ENCODE measurements at places on chromosomes 5 and 9.

DNA sequence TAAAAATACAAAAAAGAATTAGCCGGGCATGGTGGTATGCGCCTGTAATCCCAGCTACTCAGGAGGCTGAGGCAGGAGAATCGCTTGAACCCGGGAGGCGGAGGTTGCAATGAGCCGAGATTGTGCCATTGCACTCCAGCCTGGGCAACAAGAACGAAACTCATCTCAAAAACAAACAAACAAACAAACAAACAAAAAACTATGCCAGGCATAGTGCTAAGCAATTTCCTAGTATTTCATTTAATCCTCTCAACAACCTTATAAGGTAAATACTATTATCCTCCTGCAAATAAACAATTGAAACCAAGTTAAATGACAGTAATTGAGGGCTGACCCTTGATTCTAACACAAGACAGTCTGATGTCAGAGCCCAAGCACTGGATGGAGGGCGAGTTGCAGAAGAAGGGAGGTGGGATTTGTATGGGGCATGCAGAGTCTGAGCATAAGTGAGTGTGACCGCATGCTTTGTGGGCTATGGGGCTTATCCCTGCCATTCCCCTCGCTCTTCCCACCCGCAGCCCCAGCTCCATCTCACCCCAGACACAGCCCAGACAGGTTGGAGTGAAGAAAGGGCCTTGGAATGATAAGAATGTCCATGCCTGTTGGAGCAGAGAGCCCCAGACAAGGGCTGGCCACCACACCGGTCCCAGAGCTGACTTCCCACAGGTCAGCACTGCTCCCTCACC, 24.3 kb upstream of the RPS14 start:
- DNase-seq = peak; percentile 42

DNA sequence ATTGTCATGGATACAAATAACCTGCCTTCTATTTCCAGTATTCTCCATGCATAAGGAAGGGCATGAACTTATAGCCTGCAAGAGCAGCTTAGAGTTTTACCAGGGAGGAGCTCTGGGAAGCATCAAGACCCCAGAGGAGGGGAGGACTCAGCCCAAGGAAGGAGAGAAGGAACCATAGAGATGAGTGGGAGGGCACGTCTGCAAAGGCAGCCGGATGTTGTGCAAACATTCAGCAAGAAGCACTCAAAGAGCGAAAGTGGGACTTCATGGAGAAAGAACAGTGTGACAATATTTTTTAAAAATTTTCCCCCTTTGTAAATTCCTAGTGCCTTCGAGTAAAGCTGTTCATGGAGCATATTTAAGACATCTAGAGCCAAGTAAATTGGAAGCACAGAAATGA, 270.1 kb upstream of the PTGER4 start:
- no peak for DNase-seq

- no peak for DNase-seq
These were observed 64.7 kb downstream of the GGTA1 start for GRCh38 chr9:121434969-121435368.

DNA sequence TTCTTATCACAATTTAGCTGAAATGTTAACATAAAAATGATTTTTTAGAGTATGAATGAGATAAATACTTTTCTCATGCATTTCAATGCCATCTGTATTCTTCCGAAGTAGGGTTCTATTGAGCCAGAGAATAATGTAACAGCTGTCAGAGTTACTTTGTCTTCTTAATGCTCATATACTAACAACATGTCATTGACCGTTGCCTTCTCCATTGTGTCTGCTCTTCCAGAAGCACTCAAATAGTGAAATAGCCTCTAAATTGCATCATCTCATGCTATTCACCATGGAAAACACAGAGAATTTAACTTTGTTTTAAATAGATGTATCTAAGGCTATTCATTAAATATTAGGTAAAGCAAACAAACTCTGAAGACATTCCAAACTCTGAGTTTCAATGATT, 1875.9 kb upstream of the CDH9 start:
- DNase-seq = no peak

DNA sequence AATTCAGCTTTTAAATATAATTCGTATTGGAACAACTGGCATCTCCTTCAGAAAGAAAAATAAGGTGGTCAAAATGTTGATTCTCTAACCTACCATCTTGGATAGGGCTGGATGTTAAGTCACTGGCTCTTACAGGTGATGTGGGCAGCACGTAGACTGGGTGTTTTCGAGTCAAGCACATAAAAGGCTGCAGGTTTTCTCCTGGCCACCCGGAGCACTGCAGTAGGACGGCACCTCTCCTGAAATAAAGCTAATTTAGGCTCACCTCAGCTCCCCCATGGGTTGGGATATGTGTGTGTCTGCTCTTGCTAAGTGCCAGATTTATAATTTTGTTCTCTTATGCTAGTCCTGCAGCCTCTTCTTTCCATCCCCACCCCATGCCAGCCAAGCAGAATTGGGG, 80.3 kb downstream of the IQGAP2 start:
- no peak for DNase-seq

GRCh38 chr9:94213511-94214124, 45.5 kb upstream of the ZNF169 start:
- peak; percentile 79 for DNase-seq

DNA sequence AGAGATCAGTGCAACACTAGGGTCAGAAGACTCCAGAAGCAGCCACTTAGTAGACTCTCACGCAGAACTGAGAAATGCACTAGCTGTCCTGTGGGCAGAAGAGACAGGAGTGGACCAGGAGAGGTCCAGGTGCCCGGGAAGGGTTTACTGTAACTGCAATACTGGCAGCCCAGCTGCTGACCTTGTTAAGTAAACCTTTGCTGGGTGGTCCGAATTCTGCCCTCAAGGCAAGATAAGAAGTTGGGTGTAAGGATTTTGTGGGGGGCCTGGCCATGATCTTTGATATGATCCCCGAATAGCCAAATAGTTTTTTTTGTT, 91.3 kb downstream of the PDE6A start:
- DNase-seq = no peak

- no peak for DNase-seq
These were observed 25.1 kb downstream of the PRLR start for GRCh38 chr5:35205186-35205585.

DNA sequence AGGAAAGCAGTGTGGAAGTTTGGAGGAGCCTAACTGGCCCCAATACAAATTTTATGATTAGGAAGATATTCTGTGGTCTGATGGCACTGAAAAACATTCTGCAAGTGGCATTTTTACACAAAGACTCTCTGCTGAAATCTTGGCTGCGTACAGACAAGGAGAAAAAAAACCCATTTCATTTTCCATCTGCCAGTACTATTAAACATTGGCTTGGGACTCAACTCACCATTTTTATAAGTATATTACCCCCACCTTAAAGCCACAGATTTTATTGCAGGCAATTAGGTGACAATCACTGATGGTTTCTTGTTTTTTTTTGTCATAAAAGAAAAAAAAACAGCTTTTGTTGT, 206.9 kb downstream of the PTTG1 start:
- DNase-seq = no peak

- peak; percentile 93 for DNase-seq
These were observed at the start of gene NXNL2 for GRCh38 chr9:88534456-88535225. NXNL2 (plus strand) TSS chr9:88535178; CDS start chr9:88535435, 257 bp downstream.

DNA sequence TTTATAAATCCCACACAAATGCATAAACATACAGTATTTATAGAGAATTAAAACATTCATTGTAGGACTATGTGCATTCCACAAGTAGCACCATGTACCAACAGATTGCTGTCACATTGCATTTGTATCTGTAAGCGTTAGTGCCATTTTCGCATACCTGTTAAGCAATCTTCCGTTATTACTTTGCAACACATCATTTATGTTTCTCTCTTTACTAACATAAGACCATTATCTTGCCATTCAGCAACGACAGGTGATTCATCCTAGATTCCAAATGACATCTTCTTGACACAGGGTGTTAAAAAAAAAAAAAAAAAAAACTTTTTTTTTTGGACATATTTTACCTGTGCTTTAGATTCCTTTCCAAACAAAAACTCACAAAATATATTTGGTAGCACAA, 511.8 kb downstream of the ELAVL2 start:
- no peak for DNase-seq

DNA sequence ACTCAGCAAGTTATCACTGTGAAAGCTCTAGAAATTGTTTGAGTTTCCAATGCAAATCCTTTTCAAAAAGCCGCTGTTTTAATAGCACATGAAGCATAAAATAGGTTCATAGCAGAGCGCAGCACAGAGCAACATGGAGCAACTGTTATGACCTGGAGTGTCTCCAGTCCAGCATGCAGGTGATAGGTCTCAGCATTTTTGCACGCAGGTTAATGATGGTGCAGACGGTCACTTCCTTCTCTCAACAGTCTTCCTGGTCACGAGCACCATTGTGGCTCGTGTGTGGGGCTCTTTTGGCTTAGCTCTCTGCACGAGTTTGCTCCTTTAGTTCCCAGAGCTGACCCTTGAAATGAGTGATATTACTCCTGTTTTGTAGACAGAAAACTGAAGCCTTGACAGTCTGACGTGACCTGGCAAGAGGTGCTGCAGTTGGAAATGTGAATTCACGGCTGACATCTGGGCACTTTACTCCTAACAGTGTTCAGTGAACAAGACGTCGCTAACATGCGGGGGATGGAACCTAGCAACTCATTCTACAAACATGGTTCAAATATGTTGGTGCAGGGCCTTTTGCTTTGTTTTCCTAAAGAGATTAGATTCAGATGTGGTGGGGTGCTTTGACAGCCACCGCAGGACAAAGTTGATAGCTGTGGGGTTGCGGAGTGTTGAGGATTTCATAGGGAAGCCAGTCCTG, 10.0 kb downstream of the TENT4A start:
- DNase-seq = no peak

GRCh38 chr5:27594141-27594540, 555.8 kb upstream of the CDH9 start:
- DNase-seq = no peak

DNA sequence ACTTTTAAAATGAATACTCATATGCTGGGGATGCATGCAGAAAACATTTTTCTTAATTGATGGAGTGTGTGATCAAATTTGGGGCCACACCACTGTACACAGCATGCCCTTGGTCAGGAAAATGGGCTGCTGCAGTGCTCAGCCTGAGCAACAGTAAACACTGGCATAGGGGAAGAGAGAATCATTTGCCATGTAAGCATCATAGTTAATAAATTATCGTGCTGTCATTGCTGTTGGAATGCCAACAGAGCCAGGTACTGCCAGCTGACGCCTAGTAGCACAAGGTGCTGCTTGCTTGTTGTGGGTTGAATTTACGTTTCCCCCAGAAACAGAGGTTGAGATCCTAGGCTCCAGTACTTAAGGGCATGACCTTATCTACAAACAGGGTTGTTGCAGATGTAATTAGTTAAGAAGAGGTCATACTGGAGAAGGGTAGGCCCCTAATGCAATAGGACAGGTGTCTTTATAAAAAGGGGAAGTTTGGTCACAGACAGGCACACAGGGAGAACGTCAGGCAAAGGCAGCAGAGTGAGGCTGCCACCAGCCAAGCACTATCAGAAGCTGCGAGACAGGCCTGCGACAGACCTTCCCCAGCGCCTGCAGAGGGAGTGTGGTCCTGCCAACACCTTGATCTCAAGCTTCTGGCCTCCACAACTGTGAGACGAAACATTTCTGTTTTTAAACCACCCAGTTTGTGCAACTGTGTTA, 25.3 kb downstream of the DAP start:
- no peak for DNase-seq

- DNase-seq = no peak
These were observed 1.0 kb downstream of the FOXE1 start for GRCh38 chr9:97853844-97854695.

GRCh38 chr5:173733425-173733824, 117.0 kb upstream of the BOD1 start:
- DNase-seq = no peak

DNA sequence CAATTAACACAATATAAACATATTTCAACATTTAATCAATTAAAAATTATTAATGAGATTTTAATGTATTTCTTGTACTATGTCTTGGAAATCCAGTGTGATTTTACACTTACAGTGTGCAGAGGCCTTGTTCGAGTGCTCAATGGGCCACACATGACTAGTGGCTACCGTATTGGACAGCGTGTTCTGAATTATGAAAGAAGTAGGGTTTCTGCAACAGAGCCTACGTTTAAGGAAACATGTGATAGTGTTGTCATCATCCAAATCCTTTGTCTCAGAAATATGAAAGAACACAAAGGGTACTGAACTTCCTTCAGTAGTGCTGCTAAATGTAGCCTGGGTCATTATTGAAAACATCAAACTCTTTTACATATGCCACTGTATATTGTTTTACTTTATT, 29.5 kb downstream of the NPR3 start:
- no peak for DNase-seq

DNA sequence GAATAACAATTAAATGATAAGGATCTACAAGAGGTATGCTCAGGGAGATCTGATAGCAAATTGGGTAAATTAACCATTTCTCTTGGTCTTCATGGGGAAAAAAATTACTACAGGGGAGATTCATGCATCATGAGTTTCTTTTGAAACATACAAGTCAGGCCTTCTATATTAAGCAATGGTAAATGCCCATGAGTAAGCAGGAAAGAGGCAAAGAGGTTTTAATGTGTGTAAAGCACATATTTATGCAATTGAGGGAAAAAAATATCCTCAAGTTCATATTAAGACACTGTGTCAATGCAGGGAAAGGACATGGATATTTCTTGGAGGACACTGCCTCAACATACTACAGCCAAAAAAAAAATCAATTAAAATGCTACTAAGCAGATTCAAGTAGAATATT, 73.4 kb upstream of the NR4A3 start:
- no peak for DNase-seq

DNA sequence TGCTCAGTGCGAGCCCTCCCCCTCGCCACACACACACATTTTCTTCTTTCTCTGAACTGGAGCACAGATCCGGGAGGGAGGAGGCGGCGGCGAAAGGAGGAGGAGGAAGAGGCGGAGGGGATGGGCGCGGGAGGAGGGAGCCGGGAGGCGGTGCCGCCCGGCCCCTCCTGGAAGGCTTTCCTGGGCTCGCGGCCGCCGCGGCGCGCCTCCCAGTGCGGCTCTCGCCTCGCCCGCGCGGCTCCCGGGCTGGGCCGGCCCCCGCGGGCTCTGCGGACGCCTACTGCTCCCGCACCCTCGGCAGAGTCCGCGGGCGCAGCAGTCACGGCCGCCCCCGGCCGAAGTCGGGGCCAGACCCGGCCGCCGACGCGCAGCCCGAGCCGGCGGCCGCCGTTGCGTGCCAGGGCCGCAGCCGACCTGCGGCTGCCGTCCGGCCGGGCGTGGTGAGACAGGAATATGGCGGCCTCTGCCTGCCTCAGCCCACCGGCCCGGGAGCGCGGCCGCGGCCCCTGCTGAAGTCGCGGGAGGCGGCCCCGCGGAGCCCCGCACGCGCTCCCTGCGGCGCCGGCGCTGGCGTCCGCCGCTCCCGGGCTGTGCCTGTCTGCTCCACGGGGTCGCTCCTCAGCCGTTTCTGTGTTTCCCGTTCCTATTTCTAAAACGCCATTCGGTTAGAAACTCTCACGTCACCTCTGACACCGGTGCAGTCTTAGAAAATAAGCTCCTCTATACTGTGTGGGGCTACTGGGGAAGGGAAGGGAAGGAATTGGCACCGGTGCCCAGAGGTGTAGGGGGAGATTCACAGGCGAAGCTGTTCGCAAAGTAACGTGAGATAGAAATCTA, 500 bp upstream of the GNAQ start:
- DNase-seq = peak; percentile 94

- no peak for DNase-seq
These were observed 244.6 kb downstream of the DMRT2 start for GRCh38 chr9:1294641-1295258.
